ENCODE measurements at places on chromosomes 4 and X.

- DNase-seq: no peak
Measured at GRCh38 chr4:1523907-1524636, 117.8 kb upstream of the NKX1-1 start.

DNA sequence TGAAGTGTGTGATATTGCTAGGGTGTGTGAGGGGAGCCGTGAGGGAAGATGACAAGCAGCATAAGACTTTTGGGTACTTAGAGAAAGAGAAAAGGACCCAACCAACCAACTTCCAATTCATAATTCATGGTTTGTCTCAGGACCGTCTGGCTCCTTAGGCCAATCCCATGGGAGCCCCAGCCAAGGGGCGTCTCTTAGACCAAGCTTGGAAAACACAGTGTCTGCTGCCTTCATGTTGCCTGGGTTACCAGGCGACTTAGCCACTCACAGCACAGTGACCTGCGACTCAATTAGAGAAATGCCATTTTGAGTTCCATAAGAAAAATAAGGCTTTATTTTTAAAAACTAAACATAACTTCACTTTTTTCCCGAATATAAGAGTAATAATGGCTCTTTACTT lies 32.7 kb downstream of the BST1 start:
- no peak for DNase-seq

GRCh38 chr4:169080981-169081380 lies 70.9 kb upstream of the CBR4 start:
- no peak for DNase-seq

DNA sequence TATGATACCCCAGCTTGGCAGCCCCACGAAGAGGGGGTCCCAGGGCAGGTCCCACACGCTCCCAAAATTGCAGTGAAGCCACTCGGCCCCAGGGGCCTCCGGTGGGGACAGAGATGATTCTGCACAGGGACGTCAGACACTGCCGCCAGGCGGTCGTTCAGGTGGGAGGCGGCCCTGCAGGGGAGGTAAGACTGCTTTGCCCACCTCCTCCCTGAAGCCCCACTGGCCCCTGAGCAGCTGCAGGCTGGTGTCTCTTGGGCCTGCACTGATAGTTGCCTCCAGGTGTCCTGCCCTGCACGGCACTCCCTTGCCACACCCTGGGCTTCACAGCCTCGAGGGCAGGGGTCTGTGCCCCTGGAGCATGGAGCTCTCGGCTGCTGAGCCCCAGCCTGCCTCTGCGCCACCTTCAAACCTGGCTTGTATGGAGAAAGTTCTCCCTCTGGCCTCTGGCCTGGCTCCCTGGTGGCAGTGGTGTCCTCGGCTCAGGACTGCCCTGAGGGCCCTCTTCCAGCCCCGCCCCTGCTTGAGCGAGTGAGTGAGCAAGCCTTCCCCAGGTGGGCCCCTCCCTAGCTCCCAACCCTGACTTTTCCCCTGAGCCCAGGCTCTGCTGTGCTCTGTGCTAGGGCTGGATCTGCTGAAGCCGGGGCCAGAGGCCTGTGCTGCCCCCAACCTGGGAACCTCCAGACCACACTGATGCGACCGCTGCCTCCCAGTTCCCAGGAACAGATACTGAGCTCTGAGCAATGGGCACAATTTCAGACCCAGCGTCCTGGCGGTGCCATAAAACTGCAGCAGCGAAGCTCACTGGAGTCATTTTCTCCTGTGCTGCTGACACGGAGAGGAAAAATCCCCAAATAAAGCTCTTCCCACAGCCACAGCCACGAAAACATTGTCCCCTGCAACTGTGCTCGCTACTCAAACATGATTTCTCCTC lies 16.1 kb downstream of the ADRA2C start:
- no peak for DNase-seq

DNA sequence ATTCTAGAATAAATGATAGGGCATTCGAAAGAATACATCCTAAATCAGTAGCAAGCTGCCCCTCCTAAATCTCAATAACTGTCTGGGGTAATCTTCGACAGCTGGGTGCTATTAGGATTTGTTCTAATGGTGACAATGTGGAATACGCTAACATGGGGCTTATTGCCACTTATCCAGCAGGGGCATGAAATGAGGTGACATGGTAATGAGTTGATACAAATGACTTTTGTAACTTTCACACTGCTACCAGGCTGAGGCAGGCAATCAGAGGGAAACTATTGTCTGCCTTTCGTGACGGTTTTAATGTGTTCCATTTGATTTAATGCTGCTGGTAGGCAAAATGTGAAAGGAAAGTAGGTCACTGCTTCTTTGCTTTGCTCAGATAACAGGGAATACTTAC lies 1047.4 kb upstream of the PABPC4L start:
- DNase-seq: no peak

DNA sequence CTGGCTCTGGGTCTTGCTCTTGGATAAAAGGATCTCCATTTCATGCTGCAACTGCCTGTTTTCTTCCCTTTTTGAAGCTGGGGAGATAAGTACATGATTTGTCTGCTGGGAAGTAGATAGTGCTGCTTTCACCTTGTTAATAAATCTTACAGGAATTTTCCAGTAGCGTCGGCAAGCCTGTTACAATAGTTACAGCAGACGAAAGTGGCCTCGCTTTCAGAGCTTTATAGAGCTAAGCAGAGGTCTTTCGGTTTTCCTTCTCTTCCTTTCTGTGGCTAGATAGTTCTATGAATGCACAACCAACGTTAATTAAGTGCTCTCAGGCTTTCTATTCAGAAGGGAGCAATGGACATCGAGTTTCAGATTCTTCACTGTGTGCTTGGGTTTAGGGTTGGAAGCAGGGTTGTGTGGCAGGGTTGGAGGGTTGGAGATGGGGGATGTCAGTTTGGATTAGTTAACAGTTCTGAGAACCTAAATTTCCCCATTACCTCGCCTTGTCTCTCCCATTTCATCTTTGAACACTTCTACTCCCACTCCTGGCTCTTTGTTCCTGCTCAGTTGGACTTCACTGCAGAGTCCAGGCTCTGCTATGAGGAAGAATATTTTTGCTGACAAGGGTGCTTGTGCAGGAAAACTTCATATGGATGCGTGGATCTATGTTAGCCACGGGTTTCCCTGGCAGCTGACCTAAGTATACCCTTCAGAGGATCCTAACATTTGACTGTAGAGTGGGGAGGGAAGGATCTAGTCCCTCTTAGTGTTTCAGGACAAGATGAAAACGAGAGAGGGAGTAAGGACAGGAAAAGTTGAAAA lies 237.9 kb downstream of the ARHGAP10 start:
- no peak for DNase-seq

DNA sequence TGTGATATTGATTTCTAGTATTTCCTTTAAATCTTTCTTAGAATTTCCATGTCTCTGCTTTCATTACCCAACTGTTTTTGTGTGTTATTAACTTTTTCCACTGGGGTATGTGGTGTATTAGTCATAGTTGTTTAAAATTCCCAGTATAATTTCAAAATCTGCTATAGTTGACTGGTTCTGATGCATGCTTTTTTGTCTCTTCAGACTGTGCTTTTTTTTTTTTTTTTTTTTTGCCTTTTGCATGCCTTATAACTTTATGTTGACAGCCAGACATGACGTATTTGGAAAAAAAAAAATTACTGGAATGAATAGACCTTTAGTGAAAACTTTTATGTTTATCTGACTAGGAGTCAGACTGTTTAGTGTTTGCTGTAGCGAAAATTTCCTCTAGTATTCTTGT lies 580.4 kb downstream of the ANKRD50 start:
- DNase-seq: peak; percentile 30

- peak; percentile 57 for DNase-seq
Measured at GRCh38 chr4:85828027-85828890, 353.3 kb downstream of the ARHGAP24 start.

DNA sequence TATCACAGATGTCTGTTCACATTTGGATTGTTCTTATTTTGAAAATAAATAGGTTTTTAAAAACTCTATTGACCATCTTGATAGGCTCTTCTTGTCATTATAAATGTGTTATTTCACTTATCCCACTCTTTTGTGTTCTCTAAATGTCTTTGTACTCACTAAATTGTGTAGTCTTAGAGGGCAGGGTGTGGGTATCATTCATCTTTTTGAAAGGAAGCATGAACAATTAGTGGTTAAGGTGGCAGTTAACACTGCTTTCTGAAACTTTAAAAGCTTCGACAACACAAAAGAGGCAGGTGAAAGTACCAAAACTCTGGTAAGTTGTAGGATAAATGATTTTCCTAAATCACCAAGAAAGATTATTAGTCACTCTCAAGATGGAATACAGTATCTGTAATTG lies 83.2 kb downstream of the IL15 start:
- no peak for DNase-seq

- no peak for DNase-seq
Measured at GRCh38 chr4:164177153-164177552, 576.8 kb upstream of the SMIM31 start.

- DNase-seq: no peak
Measured at GRCh38 chrX:362351-362750, 24.4 kb downstream of the PPP2R3B start.

- no peak for DNase-seq
Measured at GRCh38 chrX:129800186-129800585, 20.4 kb downstream of the SASH3 start.

DNA sequence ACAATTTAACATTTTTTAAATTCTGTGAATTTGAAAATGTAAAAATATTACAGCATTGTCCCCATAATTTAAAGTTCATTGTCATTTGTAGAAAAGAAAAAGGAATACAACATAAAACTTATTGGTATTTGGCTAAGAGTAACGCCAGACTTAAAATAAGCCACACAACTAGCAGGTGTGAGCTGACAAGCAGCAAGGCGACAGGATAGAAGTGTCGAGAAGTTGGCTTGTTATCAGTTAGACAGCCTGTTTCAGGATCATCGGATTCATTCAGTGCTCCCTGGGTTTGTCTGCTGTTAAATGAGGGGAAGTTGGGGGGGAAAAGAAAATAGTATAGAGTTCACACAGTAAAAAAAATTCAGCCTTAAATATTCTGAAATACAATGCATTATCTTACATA lies 393.6 kb downstream of the IL15 start:
- DNase-seq: no peak

- DNase-seq: peak; percentile 56
Measured at GRCh38 chr4:16205298-16206164, 20.7 kb downstream of the TAPT1 start.

DNA sequence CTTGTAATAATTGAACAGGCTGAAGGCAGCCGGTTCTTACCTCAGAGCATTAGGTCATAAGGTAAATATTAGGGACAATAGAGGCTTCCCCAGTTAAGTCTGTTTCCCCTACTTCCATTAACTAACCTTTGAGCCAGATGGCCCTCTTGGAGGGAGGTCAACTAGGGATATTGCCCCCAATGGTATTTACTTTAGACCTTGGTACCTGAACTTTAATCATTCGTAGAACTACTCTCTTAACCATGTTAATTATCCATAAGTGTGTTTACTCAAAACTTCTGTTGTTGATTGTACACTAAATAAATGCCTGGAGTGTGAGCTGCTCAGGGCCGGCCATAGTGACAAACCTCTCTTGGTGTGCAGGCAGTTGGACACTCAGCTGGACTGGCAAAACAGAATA lies 1843.5 kb upstream of the AGA start:
- DNase-seq: no peak

DNA sequence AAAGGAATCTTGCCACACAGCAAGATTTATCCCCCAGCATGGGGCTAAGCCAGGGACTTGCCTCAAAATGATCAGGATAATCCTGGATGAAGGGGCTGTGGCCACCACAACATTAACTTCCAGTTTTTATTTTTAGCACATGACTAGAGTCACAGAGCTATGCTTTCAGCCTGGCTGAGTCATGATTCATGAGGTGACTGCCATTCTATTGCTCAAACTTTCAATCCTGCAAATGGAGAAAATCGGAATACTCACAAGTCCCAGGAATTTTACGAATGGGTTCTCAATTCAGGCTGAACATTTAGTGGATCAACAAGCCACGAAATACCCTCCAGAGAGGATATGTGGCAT lies 70.7 kb upstream of the HPGD start:
- peak; percentile 65 for DNase-seq

DNA sequence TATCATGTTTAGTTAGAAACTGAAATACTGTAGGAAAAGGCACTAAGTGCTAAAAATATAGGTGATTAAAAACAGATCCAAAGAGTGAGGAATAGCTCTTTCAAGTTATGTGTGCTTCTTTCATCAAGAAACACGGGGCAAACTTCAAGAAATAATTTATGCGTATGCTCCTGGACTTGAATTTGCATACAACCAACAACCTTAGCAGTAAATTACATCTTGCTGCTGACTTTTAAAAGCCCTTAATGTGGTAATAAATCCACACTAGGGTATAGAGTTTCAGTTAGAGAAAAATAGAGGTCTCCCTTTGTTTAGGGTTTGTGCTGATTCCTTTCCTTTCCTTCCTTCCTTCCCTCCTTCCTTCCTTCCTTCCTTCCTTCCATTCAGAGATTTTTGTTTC lies 94.5 kb upstream of the GC start:
- DNase-seq: no peak

- peak; percentile 34 for DNase-seq
Measured at GRCh38 chrX:141341341-141341740, 99.0 kb upstream of the SPANXC start.

DNA sequence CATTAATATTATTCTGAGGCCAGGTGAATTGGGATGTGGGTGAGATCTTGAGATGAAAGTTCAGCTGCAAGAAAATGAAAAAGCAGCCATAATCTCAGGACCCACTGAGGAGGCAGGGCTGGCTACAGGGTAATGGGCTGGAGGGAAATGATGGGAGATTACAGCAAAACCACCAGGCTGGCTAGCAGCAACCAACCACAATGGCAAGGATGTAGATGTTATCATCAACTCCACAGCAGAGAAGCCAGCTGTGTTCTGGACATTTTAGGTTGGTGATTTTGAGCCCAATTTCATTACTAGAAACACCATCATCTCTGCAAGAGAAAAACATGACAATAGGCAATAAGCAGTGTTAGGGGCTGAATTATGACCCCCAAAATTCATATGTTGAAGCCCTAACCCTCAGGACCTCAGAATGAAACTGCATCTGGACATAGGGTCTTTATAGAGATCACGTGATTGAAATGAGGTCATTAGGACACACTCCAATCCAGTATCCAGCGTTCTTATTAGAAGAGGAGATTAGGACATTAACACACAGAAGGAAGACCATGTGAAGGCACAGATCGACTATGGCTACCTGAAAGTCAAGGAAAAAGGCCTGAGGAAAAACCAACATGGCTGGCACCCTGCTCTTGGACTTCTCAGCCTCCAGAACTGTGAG lies 139.8 kb upstream of the KIT start:
- DNase-seq: no peak

- no peak for DNase-seq
Measured at GRCh38 chr4:137000432-137000831, 531.9 kb downstream of the PCDH18 start.

GRCh38 chrX:44022964-44023363 lies 49.8 kb upstream of the NDP start:
- no peak for DNase-seq

GRCh38 chr4:185709802-185710486 lies 102.0 kb downstream of the SORBS2 start:
- DNase-seq: peak; percentile 48

- no peak for DNase-seq
Measured at GRCh38 chr4:183631577-183632198, 27.3 kb downstream of the RWDD4 start.

GRCh38 chr4:5708449-5709206 lies at the start of gene EVC2:
TSS of gene EVC2 (minus strand) at chr4:5708559. CDS start at chr4:5708513, 46 bp downstream.
- peak; percentile 62 for DNase-seq
